ENCODE measurements at places on chromosomes 13 and 19.

- no peak for DNase-seq
These were observed 332.6 kb upstream of the DACH1 start for GRCh38 chr13:72199640-72200039.

DNA sequence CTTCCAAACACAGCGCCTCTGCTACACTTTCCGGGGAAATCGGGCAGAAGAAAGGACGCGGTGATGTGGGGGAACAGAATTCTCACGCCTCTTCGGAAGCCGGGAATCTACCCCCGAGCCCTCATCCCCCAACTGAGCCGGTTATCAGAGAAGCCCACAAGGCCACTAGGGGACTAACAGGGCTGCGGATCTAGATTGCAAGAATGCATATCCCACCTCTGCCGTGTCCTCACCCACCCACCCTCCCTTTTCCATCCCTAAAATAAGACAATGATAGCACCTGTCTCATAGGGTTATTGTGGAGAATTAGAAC, 1.1 kb downstream of the IGFLR1 start:
- no peak for DNase-seq

- DNase-seq: no peak
These were observed 81.4 kb upstream of the GPC6 start for GRCh38 chr13:93145199-93145598.

GRCh38 chr19:2633693-2634075, 68.8 kb downstream of the GNG7 start:
- DNase-seq: no peak

- DNase-seq: no peak
These were observed 458.0 kb upstream of the GPC6 start for GRCh38 chr13:92768602-92769001.

- no peak for DNase-seq
These were observed 16.8 kb upstream of the ADPRHL1 start for GRCh38 chr13:113470073-113470472.

DNA sequence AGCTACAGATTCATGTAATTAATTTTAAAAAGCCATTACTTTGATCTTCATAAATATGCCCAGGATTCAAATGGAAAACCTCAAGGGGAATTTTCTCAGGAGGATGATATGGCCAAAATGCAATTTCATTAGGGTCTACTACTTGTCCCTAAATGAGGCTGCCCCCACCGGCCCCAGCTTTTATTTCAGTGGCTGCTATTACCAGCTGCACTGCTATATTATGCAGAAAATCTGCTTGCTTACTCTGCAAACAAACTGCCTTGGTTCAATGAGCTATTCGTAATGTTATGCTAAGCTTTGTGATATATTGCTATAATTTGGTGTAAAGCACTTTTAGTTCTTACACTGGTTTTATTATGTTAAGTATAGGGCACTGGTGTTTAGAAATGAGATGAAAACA, 137.3 kb upstream of the TMTC4 start:
- DNase-seq: no peak

DNA sequence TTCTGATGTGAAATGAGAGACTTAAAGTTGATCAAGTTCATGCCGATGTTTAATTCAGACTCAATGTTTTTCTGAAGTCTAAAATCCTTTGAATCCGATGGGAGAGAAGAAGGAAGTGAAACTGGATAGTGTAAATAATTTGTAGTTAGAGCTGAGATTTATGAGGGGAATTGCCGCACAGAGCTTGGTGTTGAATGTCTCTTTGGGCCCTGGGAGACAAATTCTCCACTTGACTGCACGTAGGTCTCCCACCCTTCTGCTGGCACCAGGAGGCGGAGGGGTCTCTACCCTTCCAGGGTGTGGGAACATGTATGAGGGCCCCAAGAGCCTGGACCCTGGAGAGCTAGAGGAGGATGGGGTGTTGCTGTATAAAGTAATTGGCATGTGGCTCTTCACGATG, 140.8 kb upstream of the SERP2 start:
- no peak for DNase-seq

DNA sequence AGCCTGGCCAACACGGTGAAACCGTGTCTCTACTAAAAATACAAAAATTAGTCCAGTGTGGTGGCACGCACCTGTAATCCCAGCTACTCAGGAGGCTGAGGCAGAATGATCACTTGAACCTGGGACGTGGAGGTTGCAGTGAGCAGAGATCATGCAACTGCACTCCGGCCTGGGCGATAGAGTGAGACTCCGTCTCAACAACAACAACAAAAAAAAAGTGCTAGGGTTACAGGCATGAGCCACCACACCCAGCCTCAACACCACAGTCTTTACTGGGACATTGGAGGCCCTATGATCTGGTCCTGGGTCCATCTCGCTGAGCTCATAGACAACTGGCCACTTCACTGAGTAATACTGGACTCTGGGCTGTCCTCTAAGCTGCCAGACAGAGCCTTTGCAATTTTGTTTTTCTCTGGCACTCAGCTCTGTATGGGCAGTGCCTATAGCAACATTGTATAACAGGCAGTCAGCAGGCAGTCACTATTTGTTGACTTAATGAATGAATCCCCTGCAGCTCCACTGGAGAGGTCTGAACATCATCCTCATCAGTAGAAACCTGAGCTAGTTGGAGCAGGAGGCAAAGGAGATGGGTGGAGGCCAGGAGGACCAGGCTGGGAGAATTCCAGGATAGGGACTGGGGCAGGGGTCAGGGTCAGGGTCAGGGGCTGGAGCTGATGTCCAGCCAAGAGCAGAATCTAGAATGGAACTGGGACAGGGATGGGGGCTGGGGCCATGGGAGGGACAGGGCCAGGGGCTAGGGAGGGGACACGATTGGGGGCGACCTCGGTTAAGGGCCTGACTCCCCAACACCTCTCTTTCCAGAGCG, 8.1 kb downstream of the BLOC1S3 start:
- no peak for DNase-seq

DNA sequence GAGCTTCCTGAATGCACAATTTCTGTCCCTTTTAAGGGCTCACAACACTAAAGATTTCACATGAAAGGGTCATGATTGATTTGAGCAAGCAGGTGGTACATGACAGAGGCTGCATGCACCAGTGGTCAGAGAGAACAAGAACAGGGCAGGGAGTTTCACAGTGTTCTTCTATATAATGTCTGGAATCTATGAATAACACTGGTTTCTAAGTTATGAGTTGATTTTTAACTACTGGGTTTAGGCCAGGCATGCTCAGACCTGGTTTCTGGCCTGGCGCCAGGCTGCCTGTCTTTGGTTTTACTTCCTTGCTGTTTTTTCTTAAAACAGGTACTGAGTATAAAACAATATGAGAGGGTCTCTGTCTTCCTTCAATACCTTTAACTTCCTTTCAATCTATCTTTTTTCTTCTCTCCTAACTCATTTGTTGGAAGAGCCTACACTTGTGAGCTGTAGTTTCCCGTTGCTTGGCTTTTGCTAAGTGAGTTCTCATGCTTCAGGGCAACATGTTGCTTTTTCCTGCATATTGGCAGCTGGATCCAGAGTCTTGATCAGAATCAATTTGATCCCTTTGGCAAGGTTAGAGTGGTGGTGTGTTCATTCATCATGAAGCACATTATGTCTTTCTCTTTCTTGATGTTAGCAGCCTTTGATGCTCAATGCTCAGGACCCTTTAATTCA, 38.5 kb upstream of the FGF14 start:
- no peak for DNase-seq

- no peak for DNase-seq
These were observed 3.9 kb downstream of the ARHGEF7 start for GRCh38 chr13:111118898-111119607.

DNA sequence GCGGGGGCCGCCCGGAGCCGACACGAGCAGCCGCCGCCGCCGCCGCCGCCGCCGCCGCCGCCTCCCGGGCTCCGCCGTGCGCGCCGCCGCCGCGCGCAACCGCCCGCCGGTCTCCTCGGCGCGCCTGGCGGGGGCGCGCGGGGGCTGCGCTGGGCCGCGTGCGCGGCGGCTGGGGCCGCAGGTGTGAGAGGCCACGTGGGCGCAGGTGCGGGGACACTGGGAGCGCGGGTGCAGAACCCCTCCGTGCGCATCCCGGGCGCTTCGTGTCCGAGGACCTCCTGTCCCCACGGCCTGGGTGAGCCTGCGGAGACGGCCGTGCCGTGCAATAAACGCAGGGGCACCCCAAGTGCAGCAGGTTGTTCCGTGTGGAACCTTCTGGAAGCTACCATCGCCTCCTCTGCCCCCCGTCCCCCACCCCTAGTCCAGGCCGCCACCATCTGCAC, at the start of gene LINGO3:
TSS of gene LINGO3 (minus strand) at position 41 of the 443 bp plus-strand sequence. CDS start 16,378 bp downstream, outside the sequence.
- no peak for DNase-seq

DNA sequence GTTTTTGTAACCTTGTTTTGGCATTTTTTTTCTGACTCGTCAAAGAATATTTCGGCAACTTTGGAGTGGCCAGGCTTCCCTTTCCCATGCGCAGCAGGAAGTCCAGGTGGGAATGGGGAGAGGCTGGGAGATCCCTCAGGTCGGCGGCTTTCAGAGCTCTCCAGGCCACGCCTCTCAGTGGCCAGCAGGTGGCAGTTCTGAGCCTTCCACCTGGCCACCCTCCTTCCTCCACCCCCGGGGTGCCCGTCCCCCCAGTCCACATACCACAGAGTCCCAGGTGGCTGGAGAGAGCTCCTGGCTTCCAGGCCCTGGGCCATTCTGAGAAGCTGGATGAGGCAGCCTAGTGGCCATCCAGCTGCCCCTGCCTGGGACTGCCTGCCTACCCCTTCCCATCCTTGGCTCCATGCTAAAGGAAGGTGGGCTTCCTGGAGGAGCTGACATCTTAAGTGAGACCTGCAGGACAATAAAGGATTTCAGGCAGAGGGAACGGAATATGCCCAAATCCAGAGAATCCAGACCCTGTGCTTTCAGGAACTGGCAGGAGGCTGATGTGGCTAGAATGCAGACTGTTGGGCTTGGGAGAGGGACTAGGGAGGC, 46.3 kb downstream of the CCNE1 start:
- peak; percentile 63 for DNase-seq

GRCh38 chr19:18776736-18777135, 14.4 kb downstream of the COMP start:
- no peak for DNase-seq

- no peak for DNase-seq
These were observed 240.9 kb upstream of the RFC3 start for GRCh38 chr13:33577007-33577406.

DNA sequence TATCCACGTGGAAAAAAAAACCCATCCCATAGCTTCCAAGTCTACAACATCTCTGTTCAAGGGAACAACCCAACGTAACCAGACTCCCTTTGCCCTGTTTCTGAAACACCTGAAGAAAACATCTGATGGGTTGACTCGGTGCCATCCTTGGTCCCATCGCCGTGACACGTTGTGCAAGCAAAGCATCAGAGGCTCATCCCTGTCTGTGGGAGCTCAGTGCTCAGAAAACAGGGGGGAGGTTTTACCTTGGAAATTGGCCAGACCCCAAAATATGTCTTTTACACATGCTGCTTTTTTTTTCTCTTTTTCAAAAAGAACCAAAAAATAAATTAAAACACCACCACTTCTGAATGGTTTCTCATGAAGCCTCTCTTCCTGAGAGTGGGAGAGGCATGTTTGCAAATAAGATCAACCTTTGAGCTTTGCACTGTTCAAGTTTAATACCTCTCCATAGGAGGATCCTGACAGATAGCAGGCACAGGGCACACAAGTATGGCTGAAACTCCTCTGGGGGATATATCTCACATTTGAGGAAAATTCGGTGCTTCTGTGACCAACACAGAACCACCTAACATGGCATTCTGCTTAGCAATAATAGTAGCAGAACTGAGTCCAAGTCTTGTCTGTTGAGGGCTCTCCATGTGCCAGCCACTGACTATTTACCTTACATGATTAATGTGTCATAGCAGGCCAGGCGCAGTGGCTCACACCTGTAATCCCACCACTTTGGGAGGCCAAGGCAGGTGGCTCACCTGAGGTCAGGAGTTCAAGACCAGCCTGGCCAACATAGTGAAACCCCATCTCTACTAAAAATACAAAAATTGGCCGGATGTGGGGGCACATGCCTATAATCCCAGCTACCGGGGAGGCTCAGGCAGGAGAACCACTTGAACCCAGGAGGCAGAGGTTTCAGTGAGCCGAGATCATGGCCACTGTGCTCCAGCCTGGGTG, 7.0 kb upstream of the PVR start:
- DNase-seq: no peak

- no peak for DNase-seq
These were observed 15.3 kb downstream of the TMEM38A start for GRCh38 chr19:16676101-16676798.

- no peak for DNase-seq
These were observed 8.6 kb upstream of the CDC16 start for GRCh38 chr13:114226088-114226487.

- DNase-seq: no peak
These were observed 83.8 kb upstream of the WASF3 start for GRCh38 chr13:26473571-26474230.

GRCh38 chr13:110179857-110180147, 127.2 kb downstream of the COL4A1 start:
- no peak for DNase-seq

DNA sequence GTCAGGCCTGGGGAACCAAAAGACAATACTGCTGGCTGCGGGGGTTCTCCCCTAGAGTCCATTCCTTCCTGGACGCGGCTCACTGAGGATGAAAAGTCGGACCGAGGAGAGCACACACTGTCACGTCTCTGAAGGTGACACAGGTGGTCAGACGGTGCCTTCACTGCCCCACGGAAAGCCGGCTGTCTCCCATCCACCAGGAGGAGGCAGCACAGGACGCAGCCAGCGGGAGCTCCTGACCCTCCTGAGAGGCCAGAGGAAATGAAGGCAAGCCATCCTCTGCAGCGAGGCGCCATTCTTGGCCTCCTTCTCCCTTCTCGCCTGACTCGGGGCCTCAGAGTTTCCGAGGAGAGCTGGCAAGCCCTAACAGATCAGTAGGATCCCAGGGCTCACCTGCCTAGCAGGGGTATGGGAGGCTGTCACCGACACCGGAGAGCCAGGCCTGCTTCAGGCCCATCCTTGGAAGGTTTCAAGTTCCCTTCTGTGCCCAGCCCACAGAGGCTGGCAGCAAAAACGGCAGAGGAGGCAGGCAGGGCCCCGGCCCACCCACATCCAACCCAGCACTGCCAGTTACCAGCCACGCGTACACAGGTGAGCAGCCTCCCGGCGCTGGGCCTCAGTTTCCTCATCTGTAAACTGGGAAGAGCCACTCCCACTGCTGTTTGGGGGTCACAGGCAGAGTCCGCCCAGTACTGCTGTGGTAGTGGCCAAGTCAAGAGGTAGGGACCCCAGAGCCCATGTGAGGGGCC, 4.5 kb downstream of the REXO1 start:
- no peak for DNase-seq

DNA sequence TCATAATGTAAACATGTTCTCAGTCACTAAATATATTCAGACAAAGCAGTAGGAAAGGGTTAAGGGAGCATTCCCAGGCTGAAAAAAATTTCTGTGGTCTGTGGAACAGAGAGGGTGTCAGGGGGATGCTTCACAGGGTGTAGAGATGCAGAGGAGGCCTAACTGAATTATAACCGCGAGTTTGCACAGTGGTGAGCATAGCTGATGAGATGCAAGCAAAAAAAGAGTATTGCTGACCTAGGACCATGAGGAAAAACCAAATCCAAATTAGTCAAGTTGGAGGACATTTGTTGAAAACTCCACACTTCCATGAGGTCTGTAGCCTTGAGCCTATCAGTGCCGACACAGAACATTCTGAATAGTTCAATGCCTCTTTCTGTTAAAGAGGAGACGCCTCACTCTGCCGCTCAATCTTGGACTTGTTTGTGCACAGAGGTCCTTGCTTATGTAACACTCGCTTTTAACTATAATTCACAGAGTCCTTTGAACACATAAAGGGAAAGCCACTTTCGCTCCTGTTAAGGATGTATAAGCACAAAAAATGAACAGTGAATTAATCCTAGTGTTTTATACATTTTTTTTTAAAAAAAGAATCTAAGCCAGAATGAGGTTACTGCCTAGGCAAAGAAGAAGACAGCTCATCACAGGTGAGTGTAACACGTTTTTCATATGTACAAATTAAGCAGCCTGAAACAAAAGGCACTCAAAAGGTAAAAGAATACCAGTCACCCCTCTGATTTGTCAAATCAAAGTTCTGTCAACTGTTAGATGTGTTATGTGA, 25.8 kb upstream of the INTS6 start:
- no peak for DNase-seq
